Pancreas (tissue), 10 donors: ENCODE measurements at places on chromosomes 7 and 10.

DNA sequence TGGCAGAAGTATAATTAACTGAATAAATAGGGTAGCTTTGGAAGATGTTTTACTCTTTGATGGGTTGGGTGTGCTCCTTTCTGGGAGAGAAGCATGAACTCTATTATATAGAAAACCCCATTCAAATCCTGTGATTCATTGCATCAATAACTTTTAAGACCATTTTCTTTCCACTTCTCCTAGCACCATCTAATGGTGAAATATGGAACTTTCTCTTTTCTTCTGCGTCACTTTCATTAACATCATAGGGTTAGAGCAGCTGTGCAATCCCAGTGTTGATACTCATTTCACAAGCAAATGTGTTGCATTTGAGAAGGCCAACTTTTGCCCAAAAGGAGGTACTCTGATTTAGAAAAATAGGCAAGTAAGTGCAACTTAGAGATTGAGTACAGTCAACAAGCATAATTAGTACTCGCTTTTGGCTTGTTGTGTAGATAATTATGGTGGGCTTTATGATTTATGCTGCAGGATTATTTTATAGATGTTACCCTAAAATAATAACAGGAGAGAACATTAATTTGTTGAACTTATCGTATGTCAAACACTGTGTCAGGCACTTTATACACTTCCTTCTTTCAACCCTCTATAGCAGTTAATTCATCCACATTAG, 92.9 kb downstream of the CPED1 start:
- H3K27me3 ChIP-seq, result no peaks in the 10 kb centered on the region
- DNase-seq, result no peak
- H3K36me3 ChIP-seq, result no peaks in the 10 kb centered on the region
- H3K27ac ChIP-seq, result no peak overlapping the region
- H3K4me1 ChIP-seq, result no peaks in the 10 kb centered on the region

- no peak for DNase-seq
- no peaks in the 10 kb centered on the region for H3K27me3 ChIP-seq
- H3K36me3 ChIP-seq, result no peaks in the 10 kb centered on the region
- no peaks in the 10 kb centered on the region for H3K4me1 ChIP-seq
- H3K27ac ChIP-seq, result no peak overlapping the region
Observed at GRCh38 chr10:132155723-132156381, 30.9 kb upstream of the DPYSL4 start.

- no peak overlapping the region for H3K4me3 ChIP-seq
- no peak overlapping the region for H3K27ac ChIP-seq
- no peaks in the 10 kb centered on the region for H3K36me3 ChIP-seq
Observed at GRCh38 chr10:18735711-18736110, 76.5 kb downstream of the ARL5B start.

DNA sequence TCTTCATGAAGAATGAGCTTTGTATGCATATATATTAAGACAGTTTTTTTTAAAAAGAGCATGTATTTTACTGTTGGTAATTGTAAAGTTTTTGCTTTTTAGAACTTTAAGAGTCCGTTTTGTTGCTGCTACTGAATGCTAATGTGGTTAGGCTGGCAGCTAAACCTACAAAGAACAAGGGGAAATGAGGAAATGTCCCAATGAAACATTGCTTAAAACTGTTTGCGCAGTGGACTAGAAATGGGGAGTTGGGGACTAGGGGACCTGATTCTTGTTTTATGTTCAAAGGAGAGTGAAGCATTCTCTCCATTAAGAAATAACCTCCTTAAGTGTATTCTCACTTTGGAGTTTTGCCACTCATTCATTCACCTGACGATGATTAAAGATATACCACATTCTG, 5.7 kb downstream of the NRF1 start:
- H3K27me3 ChIP-seq, result no peaks in the 10 kb centered on the region
- no peak overlapping the region for H3K27ac ChIP-seq
- H3K36me3 ChIP-seq, result no peaks in the 10 kb centered on the region
- peaks cover 8% of the 10 kb centered on the region for H3K4me1 ChIP-seq

DNA sequence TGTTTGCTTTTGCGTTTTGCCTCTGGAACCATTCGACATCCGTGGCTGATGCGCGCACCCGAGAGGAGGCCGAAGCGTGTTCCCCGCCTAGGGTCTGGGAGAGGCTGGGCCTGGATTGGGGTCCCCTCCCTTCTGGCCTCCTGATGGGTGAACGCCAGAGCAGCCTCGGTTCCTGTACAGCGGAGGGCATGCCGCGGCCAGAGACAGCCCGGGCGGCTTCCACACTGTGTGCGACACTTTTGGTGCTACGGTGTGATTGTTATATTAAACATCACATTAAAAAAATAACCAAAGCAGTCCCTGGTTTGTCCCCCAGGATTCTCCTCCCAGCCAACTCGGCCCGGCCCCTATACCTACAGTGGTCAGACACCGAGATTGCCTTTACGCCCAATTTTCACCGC, 3.7 kb upstream of the HOXA7 start:
- H3K4me1 ChIP-seq, result peaks cover 7% of the 10 kb centered on the region
- peak overlapping the region; percentile 29 for H3K4me3 ChIP-seq
- peak; percentile 23 for DNase-seq
- H3K27me3 ChIP-seq, result peaks cover 44% of the 10 kb centered on the region
- no peaks in the 10 kb centered on the region for H3K36me3 ChIP-seq
- no peak overlapping the region for H3K27ac ChIP-seq

DNA sequence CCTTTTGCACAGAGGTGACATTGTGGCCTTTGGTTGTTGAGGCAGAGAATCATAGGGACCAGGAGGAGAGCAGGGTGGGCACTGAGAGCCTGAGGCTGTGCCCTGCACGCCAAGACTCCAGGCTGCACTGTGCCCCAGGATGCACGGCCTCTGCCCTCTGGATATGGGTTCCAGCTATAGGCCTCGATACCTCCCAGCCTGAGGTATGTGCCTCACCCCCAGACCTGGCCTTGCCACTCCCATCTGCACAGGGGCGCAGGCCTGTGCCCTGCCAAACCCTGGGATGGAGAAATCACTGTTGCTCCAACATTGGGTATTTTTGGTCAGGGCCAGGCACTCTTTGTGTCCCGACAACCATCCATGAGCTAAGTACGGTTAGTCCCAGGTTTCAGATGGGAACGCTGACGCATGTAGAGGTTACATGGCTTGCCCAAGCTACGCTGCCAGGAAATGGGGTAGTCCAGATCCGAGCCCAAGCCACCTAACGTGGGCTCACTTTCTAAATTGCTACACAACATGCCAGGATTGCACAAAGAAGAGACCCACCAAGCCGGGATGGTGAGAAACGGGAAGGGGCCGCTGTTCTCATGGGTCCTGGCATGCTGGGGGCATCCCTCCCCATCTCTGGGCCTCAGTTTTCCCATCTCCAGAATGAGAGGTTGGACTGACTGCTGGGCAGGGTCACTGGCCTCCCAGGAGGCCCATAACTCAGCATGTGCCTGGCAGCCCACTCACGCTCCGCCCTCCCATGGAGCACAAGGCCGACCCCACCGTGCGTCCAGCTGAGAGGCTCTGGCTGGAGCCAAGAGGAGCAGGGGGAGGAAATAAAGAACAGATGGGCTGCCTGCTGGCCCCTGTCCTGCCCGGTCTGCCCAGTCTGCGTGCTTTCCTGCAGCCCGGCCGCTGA, 44.2 kb downstream of the ZCCHC24 start:
- peaks cover 5% of the 10 kb centered on the region for H3K4me1 ChIP-seq
- no peak overlapping the region for H3K27ac ChIP-seq
- no peak overlapping the region for H3K4me3 ChIP-seq
- DNase-seq, result no peak
- H3K36me3 ChIP-seq, result no peaks in the 10 kb centered on the region

GRCh38 chr10:44193166-44193565, 191.7 kb downstream of the CXCL12 start:
- no peak overlapping the region for H3K4me3 ChIP-seq
- H3K27me3 ChIP-seq, result no peaks in the 10 kb centered on the region
- H3K27ac ChIP-seq, result no peak overlapping the region
- no peak for DNase-seq
- no peaks in the 10 kb centered on the region for H3K4me1 ChIP-seq
- no peaks in the 10 kb centered on the region for H3K36me3 ChIP-seq

DNA sequence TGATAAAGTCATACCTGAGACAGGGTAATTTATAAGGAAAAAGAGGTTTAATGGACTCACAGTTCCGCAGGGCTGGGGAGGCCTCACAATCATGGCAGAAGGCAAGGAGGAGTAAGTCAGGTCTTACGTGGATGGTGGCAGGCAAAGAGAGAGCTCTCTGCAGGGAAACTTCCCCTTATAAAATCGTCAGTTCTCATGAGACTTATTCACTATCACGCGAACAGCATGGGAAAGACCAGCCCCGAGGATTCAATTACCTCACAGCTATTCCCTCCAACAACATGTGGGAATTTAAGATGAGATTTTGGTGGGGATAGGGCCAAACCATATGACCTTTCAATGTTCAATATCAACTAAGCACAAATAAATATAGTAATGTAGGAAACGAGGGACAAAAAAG, 559.4 kb upstream of the KCND2 start:
- no peak overlapping the region for H3K4me3 ChIP-seq
- no peaks in the 10 kb centered on the region for H3K27me3 ChIP-seq
- no peaks in the 10 kb centered on the region for H3K4me1 ChIP-seq
- no peak for DNase-seq
- H3K27ac ChIP-seq, result no peak overlapping the region

DNA sequence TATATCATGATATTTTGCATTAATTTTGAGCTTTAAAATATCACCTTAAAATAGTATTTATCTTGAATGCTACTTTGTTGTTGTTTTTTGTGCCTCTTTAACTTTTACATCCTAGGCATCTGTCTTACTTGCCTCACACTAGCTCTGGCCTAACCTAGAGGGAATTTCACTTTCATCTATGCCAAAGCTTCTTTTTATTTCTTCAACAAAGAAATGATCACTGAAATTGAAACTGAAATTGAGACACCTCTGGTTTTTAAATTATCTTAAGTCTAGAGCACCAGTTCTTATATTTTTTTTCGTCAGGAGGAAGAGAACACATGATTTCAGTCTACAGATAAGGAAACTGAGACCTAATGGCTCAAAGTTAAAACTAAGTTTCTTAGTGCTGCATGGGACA, 3.5 kb upstream of the SCIN start:
- H3K4me3 ChIP-seq, result no peak overlapping the region
- no peak for DNase-seq
- H3K27ac ChIP-seq, result no peak overlapping the region
- H3K36me3 ChIP-seq, result no peaks in the 10 kb centered on the region

DNA sequence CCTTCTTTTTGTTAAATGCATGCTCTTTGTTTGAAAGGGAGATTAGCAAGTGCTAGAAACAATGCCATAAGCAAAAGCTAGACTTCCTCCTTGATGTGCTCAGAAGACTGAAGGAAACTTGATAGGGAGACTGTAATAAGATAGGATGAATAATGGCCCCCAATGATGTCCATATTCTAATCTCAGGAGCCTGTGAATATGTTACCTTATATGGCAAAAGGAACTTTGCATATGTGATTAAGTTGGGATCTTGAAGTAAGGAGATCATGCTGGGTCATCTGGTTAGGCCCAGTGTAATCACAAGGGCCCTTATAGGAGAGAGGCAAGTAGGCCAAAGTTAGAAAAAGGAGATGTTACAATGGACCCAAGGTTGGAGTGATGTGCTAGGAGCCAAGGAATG, 13.6 kb upstream of the LIPM start:
- H3K27ac ChIP-seq, result no peak overlapping the region
- H3K4me3 ChIP-seq, result no peak overlapping the region
- H3K27me3 ChIP-seq, result no peaks in the 10 kb centered on the region

DNA sequence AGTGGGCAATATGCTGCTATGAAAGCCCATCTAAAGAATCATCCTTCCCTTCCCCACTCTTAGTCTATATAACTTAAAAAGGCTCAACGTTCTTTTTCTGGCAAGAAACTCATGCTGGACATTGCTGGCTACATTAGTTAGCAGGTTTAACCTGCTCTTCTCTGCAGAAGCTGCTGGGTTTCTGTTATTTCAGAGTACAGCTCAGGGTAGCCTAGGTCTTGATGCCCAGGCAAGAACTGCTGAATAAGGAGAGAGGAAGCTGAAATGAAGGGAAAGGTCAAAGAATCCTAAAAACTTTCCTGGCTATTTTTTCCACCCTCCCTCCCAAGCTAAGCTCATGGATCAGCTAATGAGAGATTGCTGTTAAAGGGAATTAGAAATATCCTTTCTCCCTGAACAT, 79.4 kb downstream of the ANKIB1 start:
- H3K27ac ChIP-seq, result no peak overlapping the region
- DNase-seq, result no peak
- no peaks in the 10 kb centered on the region for H3K36me3 ChIP-seq
- no peak overlapping the region for H3K4me3 ChIP-seq

DNA sequence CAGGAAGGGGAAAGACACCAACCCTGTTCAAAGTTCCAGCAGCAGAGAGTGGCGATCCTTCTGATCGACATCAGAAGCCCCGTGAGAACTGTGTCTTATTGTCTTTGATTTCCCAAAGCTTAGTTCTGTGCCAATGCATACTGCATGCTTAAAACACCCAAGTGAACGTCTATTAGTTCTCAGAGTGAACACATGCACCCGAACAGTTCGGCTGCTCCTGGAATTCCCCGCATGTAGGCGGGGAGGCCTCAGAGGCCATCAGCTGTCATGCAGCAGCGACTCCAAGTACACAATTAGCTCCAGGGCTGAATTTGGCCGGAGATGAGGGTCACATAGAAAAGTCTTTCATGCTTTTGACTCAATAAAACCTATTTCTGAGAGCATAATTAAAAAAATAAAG, 276.9 kb downstream of the ZMYND11 start:
- no peaks in the 10 kb centered on the region for H3K27me3 ChIP-seq
- H3K36me3 ChIP-seq, result no peaks in the 10 kb centered on the region
- H3K4me3 ChIP-seq, result no peak overlapping the region
- H3K4me1 ChIP-seq, result no peaks in the 10 kb centered on the region

- H3K27me3 ChIP-seq, result no peaks in the 10 kb centered on the region
- H3K27ac ChIP-seq, result no peak overlapping the region
- no peaks in the 10 kb centered on the region for H3K4me1 ChIP-seq
- no peak for DNase-seq
- H3K4me3 ChIP-seq, result no peak overlapping the region
Observed at GRCh38 chr7:159167139-159167538, 22.5 kb upstream of the VIPR2 start.

DNA sequence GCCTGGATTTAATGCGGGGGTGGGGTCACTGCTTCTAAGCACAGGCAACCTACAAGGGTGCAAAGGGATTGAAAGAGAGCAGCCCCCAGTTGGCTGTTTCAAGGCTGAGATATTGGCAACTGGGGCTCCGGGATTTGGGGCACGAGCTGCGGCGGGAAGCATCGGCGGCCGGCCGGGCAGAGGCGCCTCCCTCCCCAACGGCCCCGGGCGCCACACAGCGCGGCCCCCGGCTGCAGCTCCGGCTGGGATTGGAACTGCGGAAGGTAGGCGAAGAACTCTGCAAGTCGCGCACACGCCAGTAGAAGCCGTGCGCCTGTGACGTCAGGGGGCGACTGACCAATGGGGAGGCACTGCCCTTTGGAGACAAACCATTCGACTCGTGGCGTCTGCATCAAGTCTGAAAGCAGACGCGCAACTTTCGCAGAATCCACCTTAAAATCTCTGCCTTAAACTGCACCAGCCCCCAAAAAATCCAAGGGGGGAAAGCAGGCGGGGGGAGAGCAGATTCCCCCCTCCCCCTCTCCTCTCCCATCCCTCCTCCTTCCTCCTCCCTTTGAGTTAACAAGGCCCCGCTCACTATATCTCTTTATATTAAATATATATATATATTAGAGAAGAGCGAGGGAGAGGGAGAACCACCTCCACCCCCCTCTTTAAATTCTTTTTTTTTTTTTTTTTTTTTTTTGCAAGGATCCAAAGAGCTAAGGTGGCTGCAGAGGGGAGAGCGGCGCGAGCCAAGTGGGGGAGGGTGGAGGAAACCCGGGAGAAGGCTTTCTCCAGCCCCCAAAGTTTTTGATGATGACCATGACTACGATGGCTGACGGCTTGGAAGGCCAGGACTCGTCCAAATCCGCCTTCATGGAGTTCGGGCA, at the start of gene DLX6:
DLX6 (plus strand) TSS at position 371 of the 872 bp plus-strand sequence; CDS start at position 796, 425 bp downstream.
- H3K36me3 ChIP-seq, result no peaks in the 10 kb centered on the region
- peaks cover 10% of the 10 kb centered on the region for H3K27me3 ChIP-seq
- DNase-seq, result no peak
- H3K4me1 ChIP-seq, result no peaks in the 10 kb centered on the region
- no peak within 1 kb of the TSS for H3K4me3 ChIP-seq
